ENCODE measurements at places on chromosomes 3 and 15.

- DNase-seq, result no peak
These were observed 45.6 kb downstream of the PRKCI start for GRCh38 chr3:170267793-170268192.

GRCh38 chr3:151635905-151636304 is 97.8 kb upstream of the AADACL2 start:
- DNase-seq, result no peak

DNA sequence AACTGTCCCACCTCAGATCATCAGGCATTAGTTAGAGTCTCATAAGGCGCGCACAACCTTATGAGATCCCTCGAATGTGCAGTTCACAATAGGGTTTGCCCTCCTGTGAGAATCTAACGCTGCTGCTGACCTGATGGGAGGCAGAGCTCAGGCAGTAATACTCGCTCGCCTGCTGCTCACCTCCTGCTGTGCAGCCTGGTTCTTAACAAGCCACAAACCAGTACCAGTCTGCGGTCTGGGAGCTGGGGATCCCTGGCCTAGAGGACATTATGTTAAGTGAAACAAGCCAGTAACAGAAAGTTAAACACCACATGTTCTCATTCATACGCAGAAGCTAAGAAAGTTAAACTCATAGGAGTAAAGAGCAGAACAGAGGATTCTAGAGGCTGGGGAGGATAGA is 47.0 kb downstream of the MAP3K13 start:
- no peak for DNase-seq

- no peak for DNase-seq
These were observed 618 bp upstream of the MON1A start for GRCh38 chr3:49930168-49930690.

- DNase-seq, result no peak
These were observed 145.7 kb downstream of the EPHA6 start for GRCh38 chr3:96959901-96960641.

GRCh38 chr3:133851266-133851906 is 44.3 kb downstream of the RAB6B start:
- DNase-seq, result no peak

DNA sequence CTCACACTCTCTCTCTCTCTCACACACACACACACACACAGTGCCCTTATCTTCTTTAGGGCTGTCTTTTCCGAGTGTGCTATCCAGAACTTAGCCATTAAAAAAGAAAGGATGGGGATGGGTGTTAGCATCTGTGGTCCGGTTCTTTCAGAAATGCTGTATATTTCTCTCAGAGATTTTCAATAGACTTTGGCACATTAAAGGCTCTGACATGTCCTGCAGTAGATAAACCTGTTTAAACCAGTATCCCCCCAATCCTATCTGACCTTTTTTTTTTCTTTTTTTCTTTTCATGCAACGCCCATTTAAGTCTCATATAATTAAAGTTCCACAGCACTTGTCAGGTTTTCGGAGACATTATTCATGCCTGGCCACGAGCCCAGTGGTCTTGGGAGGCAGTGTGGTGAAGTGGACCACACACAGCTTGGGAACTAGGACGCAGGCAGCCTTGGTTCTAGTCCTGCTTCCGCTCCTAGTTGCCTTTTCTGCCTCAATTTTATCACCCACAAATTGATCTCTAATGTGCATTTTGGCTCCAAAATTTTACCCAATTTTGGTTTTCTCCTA is 13.3 kb downstream of the CAV3 start:
- DNase-seq, result no peak

DNA sequence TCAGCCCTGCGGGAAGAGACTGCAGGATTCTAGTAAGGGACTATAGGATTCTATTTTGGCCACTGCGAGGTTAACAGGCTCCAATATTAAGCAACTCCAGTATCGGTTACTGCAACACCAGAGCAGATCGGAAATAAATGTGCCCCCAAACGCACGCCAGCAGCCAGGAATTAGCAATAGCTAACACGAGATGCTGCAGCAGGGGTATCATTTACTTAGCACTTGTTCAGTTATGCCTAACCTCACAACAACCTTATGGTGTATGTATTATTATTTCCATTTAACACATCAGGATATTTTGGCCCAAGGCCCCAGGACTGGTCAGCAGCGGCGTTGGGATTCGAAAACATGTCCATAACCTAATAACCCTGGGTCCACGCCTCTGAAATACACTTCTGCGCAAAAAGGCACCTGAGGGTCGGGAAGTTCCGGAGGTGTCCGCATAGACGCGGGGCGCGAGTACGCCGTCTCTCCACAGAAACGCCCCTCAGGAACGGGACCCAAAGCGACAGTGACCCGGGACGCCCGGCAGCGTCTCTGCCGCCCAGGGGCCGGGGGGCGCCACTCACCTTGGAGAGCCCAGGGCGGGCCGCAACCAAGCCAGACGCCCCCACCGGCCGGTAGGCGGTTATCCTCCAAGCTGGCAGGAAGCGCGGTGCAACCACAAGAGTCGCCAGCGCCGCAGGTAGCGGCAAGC is 681 bp downstream of the PIK3CB start:
- DNase-seq, result peak; percentile 69

GRCh38 chr3:132354916-132355702 is 37.9 kb downstream of the ACP3 start:
- DNase-seq, result no peak

- no peak for DNase-seq
These were observed 4.2 kb downstream of the AMOTL2 start for GRCh38 chr3:134369861-134370596.

DNA sequence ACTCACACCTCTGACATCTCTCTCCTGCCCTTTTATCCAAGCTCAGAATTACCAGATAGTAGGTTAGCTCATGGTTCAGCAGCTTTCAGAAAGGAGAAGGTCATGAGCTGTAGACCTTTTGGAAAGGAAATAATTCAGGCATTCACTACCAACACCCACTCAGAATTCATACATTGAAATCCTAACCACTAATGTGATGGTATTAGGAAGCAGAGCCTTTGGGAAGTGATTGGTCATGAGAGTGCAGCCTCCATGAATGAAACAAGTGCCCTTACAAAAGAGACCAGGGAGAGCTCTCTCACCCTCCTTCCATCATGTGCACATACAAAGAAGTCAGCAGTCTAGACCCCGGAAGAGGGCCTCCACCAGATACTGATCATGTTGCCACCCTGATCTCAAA is 315.8 kb upstream of the CCDC54 start:
- DNase-seq, result no peak

DNA sequence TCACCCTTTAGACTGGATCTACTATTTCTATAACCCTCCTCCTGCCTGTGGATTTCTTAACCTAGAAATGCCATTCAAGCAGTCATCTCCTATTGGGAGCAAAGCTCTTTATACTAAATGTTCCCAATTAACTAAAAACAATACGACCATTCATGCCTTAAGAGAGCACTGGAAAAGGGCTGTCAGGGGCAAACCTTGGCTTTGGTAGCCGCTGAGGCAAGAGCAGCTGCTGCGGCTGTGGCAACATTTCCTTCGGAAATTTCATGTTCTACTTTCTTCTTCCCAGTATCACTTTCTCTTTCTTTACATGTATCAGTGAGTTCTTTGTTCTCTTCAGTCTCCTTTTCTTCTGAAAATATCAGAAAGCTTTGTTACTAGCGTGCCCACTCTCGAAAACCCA is 56.3 kb upstream of the CSPG5 start:
- no peak for DNase-seq
